Muscle of back (tissue), 13 donors: ENCODE measurements at places on chromosomes 11 and 22.

DNA sequence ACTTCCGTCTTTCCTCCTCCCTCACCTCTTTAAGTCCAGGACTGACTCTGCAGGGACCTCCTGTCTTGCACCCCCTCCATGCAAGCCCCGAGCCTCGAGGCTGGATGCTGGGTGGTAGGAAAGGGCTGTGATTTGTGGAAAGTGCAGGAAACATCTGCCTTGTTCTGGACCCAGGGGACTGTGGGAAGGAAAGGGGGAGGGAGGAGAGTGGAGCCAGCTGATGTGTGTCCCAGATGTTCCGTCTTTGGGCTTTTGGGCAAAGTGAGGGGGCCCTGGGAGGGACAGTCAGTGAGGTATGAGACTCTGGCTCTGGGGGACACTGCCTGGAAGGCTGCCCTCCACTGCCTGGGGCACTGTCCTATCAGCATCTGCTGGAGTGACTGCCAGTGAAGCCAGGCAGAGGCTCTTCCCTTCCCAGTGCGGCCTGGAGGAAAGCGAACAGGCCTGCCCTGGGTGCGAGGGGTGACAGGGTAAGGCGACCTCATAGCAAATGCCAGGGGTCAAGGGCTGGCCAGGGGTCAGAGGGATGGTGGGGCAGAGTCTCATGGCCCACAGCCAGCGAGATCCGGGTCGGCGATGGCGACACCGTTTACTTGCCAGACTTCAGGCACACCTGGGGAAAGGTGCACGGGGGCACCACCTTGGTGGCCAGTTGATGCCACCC is 1.7 kb downstream of the MRGPRD start:
- no peak for DNase-seq

DNA sequence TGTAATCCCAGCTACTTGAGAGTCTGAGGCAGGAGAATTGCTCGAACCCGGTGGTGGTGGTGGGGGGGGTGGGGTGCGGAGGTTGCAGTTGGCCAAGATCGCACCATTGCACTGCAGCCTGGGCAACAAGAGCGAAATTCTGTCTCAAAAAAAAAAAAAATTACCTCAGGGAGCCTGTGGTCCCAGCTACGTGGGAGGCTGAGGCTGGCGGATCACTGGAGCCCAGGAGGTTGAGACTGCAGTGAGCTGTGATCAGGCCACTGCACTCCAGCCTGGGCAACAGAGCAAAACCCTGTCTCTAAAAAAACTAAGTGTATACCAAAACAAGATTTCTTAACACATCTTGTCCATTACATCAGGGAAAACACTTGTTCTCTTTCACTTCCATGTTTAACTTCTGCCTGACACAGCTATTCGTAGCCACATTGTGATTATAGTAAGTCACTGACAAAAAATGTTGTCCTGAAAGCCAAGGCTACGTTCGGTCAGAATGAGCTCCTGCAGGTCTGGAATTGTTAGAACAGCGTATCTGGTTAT is 1.4 kb downstream of the TMEM80 start:
- no peak for DNase-seq

- no peak for DNase-seq
These were observed 30.9 kb upstream of the PDE3B start for GRCh38 chr11:14612694-14613093.

- no peak for DNase-seq
These were observed 38.0 kb upstream of the ETS1 start for GRCh38 chr11:128625326-128625725.

- no peak for DNase-seq
These were observed 37.4 kb downstream of the USP28 start for GRCh38 chr11:113838005-113838404.

DNA sequence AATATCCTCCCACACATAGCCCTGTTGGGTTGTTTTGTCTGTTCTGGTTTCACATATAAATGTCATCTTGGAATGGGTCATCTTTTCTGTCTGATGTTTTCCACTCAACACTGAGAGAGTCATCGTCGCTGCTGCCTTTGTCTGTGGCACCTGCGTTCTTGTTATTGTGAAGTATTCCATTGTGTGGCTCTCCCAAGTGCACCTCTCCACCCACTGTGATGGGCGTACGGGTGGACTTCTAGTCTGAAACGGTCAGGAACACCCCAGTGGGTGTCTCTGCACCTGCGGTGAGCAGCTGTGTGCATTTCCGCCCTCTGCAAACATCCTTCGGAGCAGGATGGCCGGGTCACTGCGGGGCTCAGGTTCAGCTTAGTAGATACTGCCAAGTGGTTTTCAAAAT is 34.5 kb upstream of the RTL6 start:
- DNase-seq: no peak

DNA sequence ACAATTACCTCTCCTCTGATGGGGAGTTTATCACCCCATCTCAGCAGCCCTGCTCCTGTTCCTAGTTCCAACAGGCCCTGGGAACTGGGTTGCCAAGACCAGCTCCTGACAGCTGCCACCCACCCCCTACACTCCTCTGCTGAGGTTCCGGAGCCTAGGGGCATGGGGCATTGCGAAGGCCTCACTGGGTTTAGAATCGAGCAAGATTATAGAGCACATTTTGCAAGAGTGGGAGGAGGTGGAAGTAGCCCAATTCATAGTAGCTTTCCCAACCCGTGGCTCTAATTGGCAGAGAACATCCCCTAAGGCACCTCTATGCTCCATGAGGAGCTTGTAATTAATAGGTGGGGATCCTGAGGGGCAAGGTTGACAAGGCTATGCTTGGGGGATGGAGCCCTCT is 23.0 kb downstream of the MYEOV start:
- DNase-seq: no peak

- DNase-seq: no peak
These were observed 26.8 kb upstream of the FZD4 start for GRCh38 chr11:86981777-86982540.

DNA sequence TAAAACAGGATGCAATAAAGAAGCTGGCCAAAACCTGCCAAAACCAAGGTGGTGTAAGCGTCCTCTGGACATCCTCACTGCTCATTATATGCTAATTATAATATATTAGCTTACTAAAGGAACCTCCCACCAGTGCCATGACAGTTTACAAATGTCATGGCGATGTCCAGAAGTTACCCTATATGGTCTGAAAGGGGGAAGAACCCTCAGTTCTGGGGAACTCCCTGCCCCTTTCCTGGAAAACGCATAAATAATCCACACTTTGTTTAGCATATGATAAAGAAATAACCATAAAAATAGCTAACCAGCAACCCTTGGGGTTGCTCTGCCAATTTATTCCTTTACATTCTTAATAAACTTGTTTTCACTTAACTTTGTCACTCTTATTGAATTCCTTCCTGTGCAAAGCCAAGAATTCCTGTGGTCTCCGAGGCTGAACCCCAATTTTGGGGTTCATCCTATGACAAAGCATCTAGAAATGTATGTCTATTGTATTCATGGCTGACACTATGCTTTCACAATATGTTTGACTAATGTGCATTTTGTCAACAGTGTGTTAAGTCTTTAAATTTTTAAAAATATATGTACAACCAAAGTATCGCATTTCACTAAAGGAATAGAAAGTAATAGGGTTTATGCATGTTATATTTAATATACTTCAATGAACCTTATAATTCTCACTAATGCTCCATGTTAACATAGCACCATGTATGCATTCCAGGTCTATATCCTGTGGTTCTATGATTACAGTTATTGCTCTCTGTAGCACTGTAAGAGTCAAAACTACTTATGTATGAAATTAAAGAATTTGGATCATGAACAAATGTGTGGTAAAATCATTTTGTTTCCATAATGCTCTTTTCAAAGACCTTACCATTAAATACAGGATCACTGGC is 25.1 kb downstream of the LGR4 start:
- DNase-seq: no peak

GRCh38 chr11:60059521-60060240 is 3.2 kb downstream of the MS4A3 start:
- DNase-seq: no peak

GRCh38 chr22:33917744-33918406 is 2.4 kb downstream of the LARGE1 start:
- DNase-seq: no peak

DNA sequence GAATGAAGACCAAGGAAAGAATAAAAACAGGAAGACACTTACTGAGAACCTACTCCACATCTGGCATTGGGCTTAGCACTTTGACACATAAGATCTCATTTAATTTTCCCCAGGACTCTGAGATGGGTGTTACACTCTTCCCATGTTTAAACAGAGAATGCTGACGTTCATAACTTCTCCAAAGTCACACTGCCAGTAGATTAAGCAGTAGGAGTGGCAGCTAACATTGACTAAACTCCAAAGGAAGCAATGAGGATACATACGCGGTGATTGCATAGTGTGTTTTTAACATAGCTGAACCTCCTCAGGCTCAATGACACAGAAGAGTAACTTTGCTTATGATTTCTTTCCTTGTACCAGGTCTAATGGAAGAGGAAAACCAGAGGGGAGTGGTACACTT is 14.5 kb upstream of the OR10V1 start:
- DNase-seq: no peak

- DNase-seq: no peak
These were observed 44.8 kb upstream of the ISX start for GRCh38 chr22:35021161-35021560.

DNA sequence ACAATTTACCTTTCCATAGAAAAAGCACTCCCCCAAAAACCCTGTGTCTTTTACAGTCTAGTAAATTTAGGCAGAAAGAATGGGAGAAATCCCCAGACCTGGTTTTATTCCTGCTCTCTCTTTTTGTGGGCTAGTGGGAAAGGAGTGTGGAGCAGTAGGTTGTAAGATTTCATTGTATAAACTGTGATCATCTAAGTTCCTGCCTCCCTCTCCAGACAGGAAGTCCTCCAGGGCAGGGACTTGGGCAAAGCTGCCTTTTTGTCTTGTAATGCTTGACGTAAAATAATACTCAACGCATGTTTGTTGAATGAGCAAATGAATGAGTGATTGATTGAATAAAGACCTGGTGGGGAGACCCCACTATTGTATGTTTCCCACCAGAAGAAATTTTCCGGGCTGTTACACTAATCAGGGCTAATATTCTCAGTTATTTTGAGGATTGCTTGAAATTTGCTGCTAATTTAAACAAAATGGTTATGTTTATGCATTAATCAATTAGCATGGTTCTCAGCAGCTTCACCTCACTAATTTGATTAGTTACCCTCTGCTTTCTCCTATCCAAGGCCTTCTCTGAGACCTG is 36.3 kb downstream of the CSNK2A3 start:
- DNase-seq: no peak

- no peak for DNase-seq
These were observed 33.4 kb downstream of the ZBTB16 start for GRCh38 chr11:114092953-114093352.

DNA sequence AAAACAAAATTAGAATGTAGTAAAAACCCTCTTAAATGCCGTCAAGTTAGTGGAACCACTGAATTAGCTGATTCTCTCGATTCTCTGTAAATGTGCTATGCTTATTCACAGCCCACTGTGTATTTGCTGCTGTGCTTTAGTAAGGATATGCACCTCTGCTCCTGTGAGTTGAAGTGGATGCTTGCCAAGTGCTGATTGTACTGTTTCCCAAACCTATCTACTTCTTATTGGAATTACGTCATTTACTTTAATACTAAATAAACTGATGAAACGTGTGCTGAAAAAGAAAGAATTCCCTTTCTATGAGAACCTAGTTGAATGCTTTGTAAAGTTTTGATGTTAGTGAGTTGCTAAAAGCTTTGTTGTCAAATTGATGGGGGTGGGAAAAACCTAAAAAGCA is 158.4 kb downstream of the LRRC4C start:
- DNase-seq: no peak

GRCh38 chr11:13344818-13345217 is 67.2 kb downstream of the BMAL1 start:
- no peak for DNase-seq

- no peak for DNase-seq
These were observed 312.7 kb downstream of the SOX6 start for GRCh38 chr11:16043617-16044016.

DNA sequence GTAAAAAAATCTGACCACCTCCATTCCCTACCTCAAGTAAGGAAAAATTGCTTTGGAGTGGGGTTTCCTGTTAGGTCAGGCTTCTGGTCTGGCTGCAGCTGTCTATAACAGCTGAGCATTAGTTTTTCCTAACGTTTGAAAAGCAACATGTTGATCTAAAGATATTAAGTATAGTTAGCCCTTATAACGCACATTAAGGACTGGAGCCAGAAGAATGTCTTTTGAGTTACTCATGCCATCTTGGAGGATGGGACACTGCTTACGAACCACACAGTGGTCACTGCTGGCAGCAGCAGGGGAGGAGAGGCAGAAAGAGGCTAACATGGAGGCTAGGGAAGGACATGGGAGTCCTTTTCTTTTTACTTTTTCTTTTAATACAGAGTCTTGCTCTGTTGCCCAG is 44.1 kb upstream of the GDPD4 start:
- DNase-seq: no peak

DNA sequence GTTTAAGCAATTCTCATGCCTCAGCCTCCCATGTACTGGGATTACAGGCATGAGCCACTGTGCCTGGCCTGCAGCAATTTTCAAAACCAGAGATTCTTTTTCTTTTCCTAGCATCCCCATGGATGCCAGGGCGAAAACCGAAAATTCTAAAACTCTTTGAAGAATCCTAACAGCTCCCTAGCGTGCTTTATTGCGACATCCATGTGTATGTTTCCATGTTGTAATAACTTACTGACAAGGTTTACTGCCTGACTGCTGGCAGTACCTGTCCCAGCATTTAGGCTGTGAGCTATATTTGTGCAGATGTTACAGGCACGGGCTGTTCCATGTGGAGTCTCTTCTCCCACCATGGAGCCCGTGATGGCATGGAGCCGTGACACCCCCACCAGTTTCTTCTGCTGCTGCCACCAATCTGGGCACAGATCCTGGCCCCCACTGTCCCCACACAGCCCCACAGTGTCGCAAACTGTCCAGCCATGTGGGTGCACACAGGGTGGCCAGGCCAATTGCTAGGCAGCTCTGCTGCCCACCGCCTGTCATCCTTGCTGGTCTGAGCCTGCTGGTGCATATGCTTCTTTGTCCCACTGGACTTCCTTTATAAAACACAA is 7.1 kb upstream of the TAB1 start:
- no peak for DNase-seq

GRCh38 chr22:40331706-40332105 is 14.6 kb upstream of the ADSL start:
- no peak for DNase-seq

GRCh38 chr11:130778026-130778425 is 138.3 kb downstream of the SNX19 start:
- no peak for DNase-seq

DNA sequence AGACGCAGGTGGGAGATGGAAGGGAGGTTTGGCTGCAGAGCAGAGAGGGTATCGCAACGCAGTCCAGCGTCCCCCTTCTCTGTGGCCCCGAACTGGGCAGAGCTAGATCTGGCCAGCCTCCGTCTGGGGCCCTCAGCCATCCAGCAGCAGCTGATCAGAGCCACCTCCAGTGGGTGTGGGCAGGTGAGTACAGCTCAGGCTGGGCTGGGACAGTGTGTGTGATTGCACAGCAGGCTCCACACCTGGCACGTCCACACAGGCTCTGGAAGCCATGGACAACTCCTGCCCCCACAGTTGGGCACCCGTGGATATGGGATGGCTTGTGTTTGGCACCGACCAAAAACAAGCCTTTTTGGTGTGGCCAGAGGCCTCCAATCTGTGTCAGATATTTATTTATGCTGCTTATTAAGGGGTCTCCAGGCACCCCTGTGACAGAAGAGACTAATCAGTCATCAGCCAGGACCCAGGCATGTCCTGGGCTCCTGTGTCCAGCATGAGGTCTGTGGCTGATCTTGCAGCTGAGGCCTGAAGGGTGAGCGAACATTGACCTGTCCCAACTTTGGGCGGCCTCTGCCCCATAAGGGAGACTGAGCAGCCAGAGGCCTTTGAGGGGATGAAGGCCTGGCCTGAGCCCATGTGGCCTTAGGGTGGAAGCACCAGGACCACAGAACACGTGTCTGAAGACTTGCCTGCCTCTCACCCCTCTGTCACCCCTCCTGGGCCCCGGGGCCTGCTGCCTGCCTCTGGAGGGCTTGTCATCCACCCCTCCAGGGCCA is 18.6 kb downstream of the POLR3H start:
- DNase-seq: no peak
